ENCODE measurements at places on chromosomes 3 and 15. TPM values are rescaled to one million over a fixed set of nuclear protein-coding genes. Genes with fewer than 3 reads are reported as not detected.

DNA sequence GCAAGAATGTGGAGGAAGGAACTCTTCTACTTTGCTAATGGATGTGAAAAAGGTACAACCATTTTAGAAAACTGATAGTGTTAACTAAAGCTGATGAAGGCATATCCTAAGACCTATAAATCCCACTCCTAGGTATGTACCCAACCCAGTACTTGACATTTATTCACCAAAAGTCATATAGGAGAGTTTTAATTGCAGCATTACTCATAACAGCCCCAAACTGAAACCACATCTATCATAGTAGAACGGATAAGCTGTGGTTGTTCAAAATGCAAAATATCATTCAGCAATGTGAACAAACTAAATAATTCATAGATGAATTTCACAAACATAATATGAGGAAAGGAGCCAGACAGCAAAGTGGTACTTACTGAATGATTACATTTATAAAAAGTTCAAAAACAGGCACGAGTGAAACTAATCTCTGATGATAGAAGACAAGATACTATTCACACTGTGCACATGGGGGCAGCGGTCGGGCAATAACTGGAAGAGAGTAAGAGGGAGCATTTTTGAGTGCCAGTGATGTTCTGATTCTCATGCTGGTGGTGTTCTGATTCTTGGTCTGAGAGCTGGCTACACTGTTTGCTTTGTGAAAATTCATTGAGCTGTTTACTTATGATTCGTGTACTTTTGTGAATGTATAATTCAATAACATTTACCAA, 34.3 kb downstream of the GOLIM4 start:
- DNase-seq, result no peak

GRCh38 chr3:100108464-100109079, 5.7 kb downstream of the FILIP1L start:
- no peak for DNase-seq

GRCh38 chr3:126606001-126606400, 47.3 kb upstream of the C3orf22 start:
- DNase-seq, result no peak

ZNF80 gene
- not detected for total RNA-seq

IP6K2 gene
- 58.8 TPM for total RNA-seq

All from HFFc6 (cell line).